ENCODE measurements at places on chromosomes 3 and 15.

- no peak overlapping the region for H3K4me3 ChIP-seq
- H3K27me3 ChIP-seq: no peaks in the 10 kb centered on the region
- peaks cover 93% of the 10 kb centered on the region for H3K36me3 ChIP-seq
- H3K4me1 ChIP-seq: no peaks in the 10 kb centered on the region
- H3K27ac ChIP-seq: no peak overlapping the region
These were observed 106.3 kb downstream of the SNRPN start for GRCh38 chr15:25060996-25061620.

- no peak for DNase-seq
- no peak overlapping the region for H3K4me3 ChIP-seq
- no peak overlapping the region for H3K27ac ChIP-seq
- H3K36me3 ChIP-seq: no peaks in the 10 kb centered on the region
- peaks cover 18% of the 10 kb centered on the region for H3K4me1 ChIP-seq
- peaks cover 6% of the 10 kb centered on the region for H3K27me3 ChIP-seq
These were observed 41.0 kb upstream of the ZNF280D start for GRCh38 chr15:56774356-56774755.

- no peak for DNase-seq
- no peaks in the 10 kb centered on the region for H3K27me3 ChIP-seq
- H3K4me1 ChIP-seq: peaks cover 10% of the 10 kb centered on the region
- no peak overlapping the region for H3K27ac ChIP-seq
- H3K4me3 ChIP-seq: no peak overlapping the region
These were observed 21.4 kb downstream of the TAMM41 start for GRCh38 chr3:11825301-11825700.

GRCh38 chr3:153958635-153959595 lies 162.3 kb upstream of the ARHGEF26 start:
- no peak for DNase-seq
- peaks cover 8% of the 10 kb centered on the region for H3K27me3 ChIP-seq
- no peak overlapping the region for H3K27ac ChIP-seq
- H3K4me1 ChIP-seq: no peaks in the 10 kb centered on the region
- H3K36me3 ChIP-seq: no peaks in the 10 kb centered on the region
- H3K4me3 ChIP-seq: no peak overlapping the region

- DNase-seq: no peak
- H3K36me3 ChIP-seq: peaks cover 9% of the 10 kb centered on the region
- no peaks in the 10 kb centered on the region for H3K27me3 ChIP-seq
- peaks cover 12% of the 10 kb centered on the region for H3K4me1 ChIP-seq
These were observed 42.7 kb upstream of the CBLB start for GRCh38 chr3:105911496-105911895.

DNA sequence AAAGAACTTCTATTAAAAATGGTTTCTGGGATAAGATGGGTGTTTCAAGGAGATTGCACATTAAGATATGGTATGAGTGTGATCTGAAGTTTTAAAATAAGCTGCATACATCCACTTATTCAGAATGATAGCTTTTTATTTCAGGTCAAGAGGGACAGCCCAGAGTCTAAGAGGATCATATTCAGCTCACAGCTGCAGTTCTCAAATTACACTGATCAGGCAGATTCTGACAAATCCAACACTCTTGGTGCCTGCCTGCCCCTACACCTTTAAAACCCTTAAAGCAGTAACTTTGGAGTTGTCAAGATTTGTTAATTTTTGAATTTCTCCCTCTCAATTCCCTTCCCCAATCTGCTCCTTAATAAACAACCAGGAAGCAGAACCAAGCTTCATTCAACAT lies 9.1 kb upstream of the TMEM87A start:
- H3K4me3 ChIP-seq: no peak overlapping the region
- H3K27ac ChIP-seq: no peak overlapping the region
- peaks cover 5% of the 10 kb centered on the region for H3K4me1 ChIP-seq
- peaks cover 9% of the 10 kb centered on the region for H3K36me3 ChIP-seq
- no peaks in the 10 kb centered on the region for H3K27me3 ChIP-seq

DNA sequence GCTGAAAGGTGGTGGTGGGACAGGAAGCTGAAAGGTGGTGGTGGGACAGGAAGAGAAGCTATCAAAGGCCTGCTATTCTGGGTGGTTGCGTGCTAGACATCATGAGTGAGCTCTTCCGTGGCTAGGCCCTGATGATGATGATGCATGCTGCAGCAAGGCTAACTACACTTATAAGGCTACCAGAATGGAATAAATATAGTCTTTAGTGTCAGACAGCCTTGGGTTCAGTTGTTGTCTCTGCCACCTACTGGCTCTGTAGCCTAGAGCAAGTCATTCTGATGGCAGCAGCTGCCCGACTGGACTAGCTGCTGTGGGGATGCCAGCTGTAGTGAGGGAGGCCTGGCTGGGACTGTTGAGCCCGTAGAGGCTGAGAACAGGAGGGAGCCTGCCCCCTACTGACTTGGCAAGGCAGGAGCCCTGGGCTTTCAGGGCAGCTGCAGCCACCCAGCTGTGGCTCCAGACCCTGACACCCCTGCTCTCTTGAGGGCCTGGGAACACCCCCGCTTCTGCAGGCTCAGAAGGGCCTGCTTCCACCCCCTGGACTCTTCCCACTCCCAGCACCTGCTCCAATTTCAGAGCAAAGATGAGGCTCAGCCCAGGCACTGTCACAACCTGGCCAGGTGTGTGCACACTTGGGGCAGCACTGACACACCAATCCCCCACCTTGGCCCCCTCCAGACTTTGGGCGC lies 21.4 kb upstream of the ZBED2 start:
- peaks cover 69% of the 10 kb centered on the region for H3K4me1 ChIP-seq
- H3K4me3 ChIP-seq: no peak overlapping the region
- DNase-seq: peak; percentile 67

- H3K36me3 ChIP-seq: peaks cover 5% of the 10 kb centered on the region
- H3K4me1 ChIP-seq: peaks cover 41% of the 10 kb centered on the region
- peak within 1 kb of the TSS; percentile 76 for H3K4me3 ChIP-seq
These were observed at the start of gene CAMK1 for GRCh38 chr3:9769426-9770275. TSS of gene CAMK1 (minus strand) at chr3:9769947. CDS start at chr3:9767749, 2,198 bp downstream.

DNA sequence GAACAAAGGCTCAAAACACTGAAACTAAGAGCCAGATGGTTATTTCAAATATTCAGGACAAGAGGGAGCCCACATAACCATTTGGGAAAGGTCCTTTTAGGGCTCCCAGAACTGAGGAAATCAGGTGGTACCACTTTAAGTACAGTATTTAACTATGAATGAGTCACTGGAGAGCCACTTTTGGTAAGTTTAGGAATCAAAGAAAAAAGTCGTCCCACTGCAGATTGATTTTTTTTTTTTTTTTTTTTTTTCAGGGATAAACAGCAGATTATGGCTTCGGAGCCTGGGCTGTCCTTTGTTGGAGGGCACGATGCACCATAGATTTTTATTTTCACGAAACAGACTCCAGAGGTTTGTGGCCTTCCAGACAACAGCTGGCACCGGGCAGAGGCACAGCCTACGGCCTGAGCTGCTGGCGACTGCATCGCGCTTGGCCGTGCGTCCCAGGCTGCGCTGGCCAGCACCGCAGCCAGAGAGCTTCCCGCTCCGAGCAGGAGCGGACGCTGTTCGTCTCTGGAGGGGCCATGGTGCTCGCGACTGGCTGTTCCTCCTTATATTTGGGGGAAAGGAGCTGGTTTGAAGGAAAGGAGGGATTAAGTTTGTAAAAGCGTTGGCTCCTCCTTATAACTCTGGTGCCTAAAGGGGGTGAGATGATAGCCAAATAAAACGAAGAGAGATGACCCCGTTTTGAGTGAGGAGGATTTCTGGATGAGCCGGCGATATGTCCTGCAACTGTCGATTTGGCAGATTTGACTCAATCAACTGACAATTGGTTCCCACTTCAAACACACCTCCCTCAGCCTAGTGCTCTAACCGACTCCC lies 152.9 kb upstream of the GOLIM4 start:
- peak overlapping the region; percentile 62 for H3K4me3 ChIP-seq
- no peak overlapping the region for H3K27ac ChIP-seq
- DNase-seq: no peak
- H3K4me1 ChIP-seq: peaks cover 13% of the 10 kb centered on the region
- no peaks in the 10 kb centered on the region for H3K36me3 ChIP-seq

DNA sequence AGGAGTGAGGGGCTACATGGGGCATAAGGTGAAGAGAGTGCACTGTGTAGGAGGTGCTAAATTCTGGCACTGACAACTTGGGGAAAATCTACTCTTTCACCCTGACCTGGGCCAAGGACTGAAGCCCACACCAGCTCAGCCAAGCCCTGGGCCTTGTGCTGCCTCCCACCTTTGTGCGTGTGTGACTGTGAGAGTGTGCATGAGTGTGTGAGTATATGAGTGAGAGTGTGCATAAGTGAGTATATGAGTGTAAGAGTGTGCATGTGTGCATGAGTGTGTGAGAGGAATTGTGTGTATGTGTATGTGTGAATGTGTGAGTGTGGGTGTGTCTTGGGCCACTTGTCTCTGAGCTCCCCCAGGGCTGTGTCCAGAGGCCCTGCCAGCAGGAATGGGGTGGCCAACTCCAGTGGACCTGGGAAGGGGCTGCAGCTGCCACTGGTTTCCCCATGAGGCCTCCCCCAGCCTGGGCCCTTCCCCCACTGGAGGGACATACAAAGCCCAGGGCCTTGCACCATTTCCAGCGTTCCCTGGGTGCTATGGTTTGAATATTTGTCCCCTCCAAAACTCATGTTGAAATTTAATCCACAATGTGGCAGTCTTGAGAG lies 15.2 kb downstream of the C3orf22 start:
- H3K4me1 ChIP-seq: peaks cover 8% of the 10 kb centered on the region
- no peak overlapping the region for H3K27ac ChIP-seq

- no peaks in the 10 kb centered on the region for H3K4me1 ChIP-seq
- no peak overlapping the region for H3K27ac ChIP-seq
- no peak for DNase-seq
- peaks cover 13% of the 10 kb centered on the region for H3K27me3 ChIP-seq
- no peaks in the 10 kb centered on the region for H3K36me3 ChIP-seq
- H3K4me3 ChIP-seq: no peak overlapping the region
These were observed 175.2 kb upstream of the ZPLD1 start for GRCh38 chr3:102259663-102260062.

DNA sequence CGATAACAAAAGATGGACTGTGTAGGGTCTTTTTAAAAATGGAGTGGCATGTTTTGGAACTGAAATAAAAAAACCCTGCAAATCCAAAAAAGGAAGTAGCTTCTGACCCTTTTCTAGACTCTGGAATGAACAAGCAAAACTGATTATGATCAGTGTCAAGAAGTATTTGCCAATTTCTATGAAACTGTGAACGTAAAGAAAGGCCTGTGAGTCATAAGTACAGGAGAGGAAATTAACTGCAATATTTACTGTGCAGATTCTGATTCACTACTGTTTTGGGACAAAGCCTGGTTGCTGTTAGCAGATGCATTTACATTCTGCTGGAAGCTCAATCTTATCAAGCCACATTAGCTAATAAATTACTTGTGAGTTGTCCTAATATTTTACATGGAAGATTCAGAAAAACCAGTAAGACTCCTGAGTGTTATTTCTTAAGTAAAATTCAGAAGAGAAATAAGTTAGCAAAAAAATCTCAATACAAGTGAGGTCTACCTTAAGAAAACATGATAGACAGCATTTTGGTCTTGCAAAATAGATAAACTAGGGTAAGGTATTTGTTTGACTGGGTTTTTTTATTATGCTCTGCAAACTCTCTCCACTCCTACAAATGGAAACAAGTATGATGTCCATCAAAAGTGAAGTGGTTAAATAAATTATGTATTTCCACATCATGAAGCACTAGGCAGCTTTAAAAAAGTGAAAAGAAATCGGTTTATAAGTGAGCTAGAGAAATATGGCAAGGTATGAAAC lies 90.2 kb upstream of the LMOD3 start:
- peaks cover 7% of the 10 kb centered on the region for H3K36me3 ChIP-seq
- no peak for DNase-seq
- no peak overlapping the region for H3K4me3 ChIP-seq
- H3K27me3 ChIP-seq: no peaks in the 10 kb centered on the region

DNA sequence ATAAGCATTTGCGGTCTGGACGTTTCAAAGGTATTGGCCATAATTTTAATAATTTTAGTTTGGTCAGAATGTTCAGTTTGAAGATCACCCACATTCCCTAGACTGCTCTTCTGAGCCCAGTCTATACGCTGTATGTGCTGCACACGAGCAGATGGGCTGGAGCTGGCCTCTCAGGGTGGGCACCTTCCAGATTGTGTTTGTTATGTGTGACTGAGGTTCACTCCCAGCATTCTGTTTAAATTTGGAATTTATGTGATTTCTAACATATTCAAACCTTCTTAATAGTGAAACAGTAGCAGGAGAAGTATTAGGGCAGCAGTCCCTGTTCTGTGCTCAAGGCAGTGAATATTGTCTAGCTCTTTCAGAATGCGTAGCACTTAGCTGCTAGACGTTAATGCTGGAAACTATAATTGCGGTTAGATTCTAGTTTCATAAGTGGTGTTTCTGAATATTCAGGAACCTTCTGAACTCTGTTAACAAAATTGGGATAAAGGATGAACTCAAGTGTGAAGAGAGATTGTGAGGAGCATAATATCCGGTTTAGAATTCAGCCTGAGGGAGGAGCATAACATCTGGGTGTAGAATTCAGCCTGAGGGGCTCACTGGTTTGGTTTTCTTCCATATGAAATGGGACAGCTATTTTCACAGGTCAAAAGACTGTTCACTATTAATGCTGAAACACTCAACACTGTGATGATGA lies 68.6 kb upstream of the RPL35A start:
- H3K36me3 ChIP-seq: peaks cover 48% of the 10 kb centered on the region
- no peak overlapping the region for H3K4me3 ChIP-seq
- H3K4me1 ChIP-seq: peaks cover 24% of the 10 kb centered on the region

DNA sequence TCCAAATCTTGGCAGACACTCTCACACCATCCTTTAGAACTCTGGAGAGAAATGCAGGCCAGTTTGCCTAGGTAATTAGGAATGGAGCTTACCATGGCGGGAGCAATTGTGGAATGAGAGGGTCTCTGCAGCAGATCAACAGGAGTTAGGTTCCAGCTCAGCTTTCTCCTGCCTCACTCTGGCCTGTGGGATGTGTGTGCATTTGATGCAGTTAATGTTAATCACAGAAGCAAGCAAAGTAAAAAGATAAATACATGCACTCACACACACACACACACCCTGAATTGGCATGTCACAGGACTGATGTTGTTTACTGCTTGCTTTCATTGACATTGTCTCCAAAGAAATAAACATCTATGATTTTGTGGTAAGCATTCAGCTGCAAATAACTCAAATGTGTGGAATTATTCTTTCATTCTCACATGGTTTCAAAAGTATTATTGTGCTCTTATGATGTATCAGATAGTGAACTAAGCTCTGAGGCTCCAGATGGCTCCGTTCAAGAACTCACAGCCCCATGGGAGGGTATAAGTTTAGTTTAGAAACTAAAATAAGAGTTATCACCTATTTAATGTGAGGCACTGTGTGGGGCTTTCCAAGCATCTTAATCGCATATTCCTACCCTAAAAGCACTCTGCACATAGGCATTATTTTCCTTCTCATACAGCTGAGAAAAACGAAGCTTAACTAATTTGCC lies 31.3 kb upstream of the BFSP2 start:
- H3K27ac ChIP-seq: no peak overlapping the region
- no peak overlapping the region for H3K4me3 ChIP-seq
- no peak for DNase-seq
- H3K27me3 ChIP-seq: peaks cover 6% of the 10 kb centered on the region

All from activated CD4-positive, alpha-beta T cell treated with anti-CD3 and anti-CD28 coated beads, Interleukin-2, amount 10 ng/mL, durations not matched to agents 7 days and 5 days (primary cell).